ENCODE measurements at places on chromosomes 1 and 21.

- DNase-seq: no peak
Observed at GRCh38 chr1:72442262-72442661, 159.9 kb upstream of the NEGR1 start.

DNA sequence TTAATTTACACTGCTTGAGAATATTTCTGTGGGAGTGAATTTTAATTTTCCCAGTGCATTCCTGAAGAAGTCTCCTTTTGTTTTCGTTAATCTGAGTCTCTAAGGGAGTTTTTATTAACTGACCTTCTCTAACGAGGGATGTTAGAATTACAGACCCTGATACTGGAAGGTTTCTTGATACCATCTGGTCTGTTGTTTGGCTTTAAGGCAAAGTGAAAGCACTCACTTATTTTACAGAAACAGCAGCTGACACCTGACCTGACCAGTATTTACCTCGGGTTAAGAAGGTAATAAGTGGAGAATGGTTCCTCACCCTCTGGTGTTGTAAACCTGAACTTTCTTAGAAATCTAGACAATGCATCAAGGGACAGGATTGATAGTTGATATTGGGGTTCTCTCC is 12.4 kb downstream of the CDC14A start:
- DNase-seq: no peak

GRCh38 chr1:9848022-9848421 is 24.3 kb upstream of the CLSTN1 start:
- no peak for DNase-seq

GRCh38 chr1:213291526-213291925 is 240.5 kb downstream of the RPS6KC1 start:
- DNase-seq: no peak

DNA sequence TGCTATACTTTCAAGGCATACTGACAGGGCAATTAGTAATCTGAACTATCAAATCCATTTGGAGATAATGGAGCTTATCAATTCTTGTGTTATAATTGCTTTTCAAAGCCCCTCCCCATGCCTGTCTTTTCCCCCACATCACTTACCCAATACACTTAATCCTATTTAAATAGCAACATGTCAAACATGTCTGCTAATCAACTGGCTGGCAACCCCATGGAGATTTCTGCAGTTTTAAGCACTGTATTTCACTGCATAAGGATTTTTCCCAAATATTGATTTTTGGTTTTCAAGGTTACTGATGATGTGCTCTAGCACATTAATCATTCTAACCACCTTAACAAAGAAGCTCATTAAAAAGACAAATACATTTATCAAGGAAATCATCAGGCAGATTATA is 800.3 kb downstream of the PLA2G4A start:
- DNase-seq: no peak

- DNase-seq: peak; percentile 97
Observed at GRCh38 chr1:207007352-207008033, 25.1 kb downstream of the C1orf116 start.

DNA sequence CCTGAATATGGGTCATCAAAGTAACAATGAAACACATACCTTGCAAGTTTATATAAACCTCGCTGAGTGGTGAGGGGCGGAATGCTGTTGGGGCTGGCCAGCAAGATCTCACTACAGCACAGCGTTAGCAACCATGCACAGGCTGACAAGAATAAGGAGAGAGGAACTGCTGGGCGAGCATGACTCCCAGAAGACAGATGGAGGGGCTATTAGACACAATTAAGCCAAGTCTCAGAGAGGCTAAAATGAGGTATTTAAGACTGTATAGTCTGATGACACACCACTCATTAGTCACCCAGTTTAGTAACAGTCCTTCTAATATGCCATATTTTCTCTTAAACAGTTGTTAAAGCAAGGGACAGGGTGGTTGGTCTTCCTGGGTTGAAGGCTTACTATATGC is 340.2 kb upstream of the NR5A2 start:
- no peak for DNase-seq

- peak; percentile 65 for DNase-seq
Observed at GRCh38 chr1:226654046-226654667, 84.9 kb downstream of the ITPKB start.

GRCh38 chr1:196546272-196547111 is 61.7 kb downstream of the KCNT2 start:
- DNase-seq: no peak

DNA sequence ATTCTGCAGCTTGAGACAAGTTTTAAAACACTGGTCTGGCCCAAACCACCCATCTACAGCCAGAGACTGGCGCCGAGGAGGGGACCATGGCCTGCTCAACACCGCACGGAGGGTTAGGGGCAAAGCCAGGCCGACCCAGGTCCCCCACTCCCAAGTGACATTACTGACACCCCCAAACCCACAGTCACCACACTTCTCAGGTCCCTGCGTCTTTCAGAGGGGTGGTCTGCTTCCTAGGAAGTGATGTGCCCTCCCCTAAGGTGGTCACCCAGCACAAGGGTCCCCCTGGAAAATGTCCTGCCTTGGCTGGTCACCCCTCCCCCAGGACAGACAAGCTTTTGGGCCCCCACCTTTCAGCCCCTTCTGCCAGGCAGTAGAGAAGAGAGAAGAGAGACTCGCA is 20.8 kb upstream of the EPHA2 start:
- no peak for DNase-seq

DNA sequence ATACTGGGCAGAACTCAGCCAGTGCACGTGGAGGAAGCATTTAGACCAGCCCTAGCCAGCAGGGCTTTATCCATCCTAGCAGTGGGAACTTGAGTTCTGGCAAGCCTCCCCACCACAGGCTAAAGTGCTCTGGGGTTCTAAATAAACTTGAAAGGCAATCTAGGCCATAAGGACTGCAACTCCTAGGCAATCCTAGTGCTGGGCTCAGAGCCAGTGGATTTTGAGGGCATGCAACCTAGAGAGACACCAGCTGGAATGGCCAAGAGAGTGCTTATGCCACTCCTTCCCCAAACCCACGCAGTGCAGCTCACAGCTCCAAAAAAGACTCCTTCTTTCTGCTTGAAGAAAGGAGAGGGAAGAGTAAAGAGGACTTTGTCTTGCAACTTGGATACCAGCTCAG is 70.5 kb upstream of the APOBEC4 start:
- no peak for DNase-seq

DNA sequence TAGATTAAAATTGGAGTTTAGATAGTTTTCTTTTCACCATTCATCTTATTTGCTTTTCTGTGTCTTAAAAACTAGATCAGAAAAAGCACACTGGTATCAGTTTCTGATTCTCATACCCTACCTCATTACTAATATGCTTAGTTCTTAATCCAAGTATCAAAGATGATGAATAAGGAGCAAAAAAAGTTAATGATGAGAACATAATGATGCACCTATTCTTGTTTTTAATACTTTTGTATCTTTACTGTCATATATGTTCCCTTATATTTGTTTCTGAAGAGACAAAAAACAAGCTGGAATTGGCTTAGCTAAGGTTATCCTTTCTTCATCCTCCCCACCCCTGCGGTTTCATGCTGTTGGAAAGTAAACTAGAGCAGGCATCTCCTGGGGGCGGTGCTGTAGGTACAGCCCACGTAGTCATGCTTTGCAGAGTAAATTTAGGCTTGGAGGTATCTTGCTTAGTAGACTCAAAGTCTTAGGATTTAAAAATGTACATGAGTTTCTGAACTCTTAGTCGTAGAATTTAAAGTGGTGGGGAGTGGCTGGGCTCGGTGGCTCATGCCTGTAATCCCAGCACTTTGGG is 16.4 kb downstream of the CNIH4 start:
- no peak for DNase-seq

Data from SW480 (cell line).